ENCODE measurements at places on chromosomes 3 and 15.

DNA sequence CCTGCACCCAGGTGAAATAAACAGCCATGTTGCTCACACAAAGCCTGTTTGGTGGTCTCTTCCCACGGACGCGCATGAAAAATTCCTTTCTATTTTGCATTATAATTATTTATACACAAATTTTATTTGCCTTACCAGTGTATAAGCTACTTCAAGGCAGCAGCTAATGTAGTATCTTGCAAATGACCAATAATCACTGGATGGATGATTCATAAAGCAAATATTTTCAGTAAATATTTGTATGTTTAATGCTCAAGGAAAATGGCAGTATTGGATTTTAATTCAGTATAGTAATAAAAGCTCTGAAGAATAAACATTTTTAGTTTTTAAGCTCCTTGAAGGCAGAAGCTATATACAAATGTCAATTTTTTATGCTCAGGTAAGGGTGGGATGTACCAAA, 158.7 kb upstream of the NANOGP8 start:
- DNase-seq = no peak

DNA sequence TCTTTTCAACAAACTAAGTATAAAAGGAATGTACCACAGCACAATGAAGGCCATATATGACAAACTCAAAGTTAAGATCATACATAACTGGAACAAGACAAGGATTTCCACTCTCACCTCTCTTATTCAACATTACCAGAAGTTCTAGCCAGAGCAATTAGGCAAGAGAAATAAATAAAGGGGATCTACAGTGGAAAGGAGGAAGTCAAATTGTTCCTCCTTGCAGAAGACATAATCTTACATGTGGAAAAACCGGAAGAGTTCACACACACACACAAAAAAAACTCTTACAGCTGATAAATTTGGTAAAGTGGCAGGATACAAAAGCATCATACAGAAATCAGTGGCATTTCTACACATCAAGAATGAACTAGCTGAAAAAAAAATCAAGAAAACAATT, 277.9 kb downstream of the MCTP2 start:
- DNase-seq = no peak

DNA sequence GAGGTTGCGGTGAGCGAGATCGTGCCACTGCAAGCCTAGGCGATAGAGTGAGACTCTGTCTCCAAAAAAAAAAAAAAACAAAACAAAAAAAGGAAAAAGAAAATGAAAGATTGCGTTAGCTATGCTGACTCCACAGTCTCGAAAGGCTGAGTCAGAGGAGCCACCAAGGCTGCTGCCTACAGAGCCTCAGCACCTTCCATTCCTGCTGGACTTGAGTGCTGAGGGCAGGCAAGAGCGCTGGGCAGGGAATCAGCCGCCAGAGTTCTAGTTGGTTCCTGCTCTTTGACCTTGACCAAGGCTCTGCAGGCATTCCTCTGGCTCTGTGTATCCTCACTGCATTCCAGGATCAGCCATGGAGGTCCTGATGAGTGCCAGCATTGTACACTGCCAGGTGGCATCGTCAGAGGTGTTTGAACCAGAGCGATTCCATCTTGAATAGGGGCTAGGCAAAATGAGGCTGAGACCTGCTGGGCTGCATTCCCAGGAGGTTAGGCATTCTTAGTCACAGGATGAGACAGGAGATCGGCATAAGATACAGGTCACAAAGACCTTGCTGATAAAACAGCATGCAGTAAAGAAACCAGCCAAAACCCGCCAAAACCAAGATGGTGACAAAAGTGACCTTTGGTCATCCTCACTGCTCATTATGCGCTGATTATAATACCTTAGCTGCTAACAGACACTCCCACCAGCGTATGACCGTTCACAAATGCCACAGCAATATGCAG, 5.9 kb downstream of the MESP2 start:
- no peak for DNase-seq

DNA sequence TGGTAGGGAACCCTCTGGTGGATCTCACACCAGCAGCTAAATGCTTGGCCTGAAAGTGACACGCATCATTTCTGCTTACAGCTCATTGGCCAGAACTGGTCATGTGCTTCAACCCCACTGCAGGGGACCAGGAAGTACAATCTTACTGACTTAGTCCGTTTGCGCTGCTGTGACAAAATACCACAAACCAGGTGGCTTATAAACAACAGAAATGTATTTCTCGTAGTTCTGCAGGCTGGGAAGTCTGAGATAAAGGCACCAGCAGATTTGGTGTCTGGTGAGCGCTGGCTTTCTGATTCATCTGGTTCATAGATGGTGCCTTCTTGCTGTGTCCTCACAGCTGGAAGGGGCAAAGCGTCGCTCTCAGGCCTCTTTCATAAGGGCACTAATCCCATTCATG, 77.4 kb upstream of the SELENOK start:
- no peak for DNase-seq

DNA sequence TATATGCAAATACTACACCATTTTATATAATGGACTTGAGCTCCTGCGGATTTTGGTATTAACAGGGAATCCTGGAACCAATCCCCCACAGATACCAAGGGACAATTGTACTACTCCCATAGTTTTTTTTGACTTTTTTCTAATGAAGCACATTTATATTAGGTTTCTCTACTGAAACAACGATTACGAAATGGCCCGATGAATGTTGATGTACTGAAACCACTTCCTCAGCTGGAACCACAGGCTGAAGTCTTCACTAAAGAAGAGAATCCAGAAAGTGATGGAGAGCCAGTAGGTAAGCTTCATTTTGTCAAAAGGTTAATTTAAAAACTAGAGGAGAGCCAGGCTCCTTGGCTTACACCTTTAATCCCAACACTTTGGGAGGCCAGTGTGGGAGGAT, 121.5 kb upstream of the LRRFIP2 start:
- DNase-seq = no peak

All from stimulated activated CD4-positive, alpha-beta T cell treated with anti-CD3 and anti-CD28 coated beads, Interleukin-2, amount 100 ng/mL, for 24 hours (primary cell).